ENCODE measurements at places on chromosomes 13 and 19.

DNA sequence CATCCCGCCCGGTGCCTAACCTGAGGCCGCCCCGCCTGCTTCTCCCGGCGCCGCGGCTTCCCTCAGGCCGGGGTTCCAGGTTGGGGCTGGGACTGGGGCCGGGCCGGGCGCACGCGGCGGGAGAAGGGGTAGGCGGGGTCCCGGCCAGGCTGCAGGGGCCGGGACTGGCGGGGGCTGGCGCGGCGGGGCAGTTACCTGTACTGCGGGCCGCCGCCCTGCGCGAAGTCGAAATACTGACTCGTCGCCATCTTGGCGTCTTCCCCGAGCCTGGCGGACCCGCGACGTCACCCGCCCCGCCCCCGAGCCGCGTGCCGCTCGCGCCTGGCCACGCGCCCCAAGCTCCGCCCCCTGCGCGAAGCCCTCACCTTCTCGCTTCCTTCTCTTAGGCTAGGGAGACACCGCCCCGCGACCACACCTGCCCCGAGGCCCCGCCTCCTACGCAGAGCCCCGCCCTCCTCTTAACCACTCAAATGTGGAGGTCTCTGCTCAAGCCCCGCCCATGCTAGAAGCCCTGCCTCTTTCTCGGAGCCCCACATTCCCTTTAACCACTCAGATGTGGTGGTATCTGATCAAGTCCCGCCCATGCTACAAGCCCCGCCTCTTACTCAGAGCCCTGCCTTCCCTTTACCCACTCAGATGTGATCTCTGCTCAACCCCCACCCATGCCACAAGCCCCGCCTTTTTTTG is at the start of gene ZFR2:
TSS of gene ZFR2 (minus strand) at position 269 of the 687 bp plus-strand sequence. CDS start at position 248, 21 bp downstream.
- DNase-seq: no peak

DNA sequence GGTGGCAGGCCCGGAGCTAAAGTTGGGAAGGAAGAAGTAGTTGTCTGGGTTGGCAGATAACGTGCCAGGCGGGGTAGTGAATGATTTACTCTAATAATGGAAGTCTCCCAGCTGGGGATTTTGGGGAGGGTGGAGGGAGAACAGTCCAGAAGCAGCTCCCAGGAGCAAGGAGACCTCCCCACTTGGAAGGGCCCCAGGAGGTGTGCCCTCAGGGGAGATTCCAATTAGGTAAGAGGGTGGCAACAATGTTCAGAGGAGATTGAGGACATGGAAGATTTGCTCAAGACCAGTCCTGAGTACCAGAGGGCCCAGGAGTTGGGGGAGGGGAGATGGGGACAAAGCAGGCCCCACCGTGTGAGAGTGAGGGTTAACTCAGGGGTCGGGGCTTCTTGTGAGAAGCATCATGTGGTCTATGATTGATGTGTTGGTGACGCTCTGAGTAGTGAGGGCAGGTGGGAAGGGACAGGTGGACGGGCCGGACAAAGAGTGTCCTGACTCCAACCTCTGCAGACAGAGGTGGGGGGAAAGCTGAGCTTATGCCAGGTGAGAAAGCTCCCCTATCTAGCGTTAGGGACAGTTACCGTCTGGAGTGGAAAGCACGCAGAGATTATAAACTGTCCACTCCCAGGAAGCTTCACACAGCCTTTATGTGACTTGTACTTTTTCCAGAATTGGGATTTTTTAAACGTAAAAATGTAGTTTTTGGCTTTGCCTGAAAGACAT is 3.5 kb downstream of the SPINT2 start:
- DNase-seq: no peak

DNA sequence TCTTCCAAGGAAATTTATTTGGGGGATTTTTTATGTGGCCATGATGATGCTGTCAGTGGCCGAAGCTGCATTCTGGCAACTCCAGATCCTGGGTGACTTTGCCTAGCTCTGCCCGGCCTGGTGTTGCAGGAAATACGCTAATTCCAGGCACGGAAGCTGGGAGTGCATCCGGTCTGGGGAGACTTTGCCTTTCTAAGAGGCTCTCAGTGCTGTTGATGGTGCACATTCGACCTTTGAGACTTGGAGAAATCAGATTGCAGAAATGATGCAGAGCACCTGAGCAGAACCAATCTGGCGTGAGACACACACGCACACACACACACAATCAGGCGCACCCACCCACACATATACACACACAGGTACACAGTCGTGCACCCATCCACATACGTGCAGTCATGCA is 5.9 kb upstream of the TMEM255B start:
- DNase-seq: no peak

DNA sequence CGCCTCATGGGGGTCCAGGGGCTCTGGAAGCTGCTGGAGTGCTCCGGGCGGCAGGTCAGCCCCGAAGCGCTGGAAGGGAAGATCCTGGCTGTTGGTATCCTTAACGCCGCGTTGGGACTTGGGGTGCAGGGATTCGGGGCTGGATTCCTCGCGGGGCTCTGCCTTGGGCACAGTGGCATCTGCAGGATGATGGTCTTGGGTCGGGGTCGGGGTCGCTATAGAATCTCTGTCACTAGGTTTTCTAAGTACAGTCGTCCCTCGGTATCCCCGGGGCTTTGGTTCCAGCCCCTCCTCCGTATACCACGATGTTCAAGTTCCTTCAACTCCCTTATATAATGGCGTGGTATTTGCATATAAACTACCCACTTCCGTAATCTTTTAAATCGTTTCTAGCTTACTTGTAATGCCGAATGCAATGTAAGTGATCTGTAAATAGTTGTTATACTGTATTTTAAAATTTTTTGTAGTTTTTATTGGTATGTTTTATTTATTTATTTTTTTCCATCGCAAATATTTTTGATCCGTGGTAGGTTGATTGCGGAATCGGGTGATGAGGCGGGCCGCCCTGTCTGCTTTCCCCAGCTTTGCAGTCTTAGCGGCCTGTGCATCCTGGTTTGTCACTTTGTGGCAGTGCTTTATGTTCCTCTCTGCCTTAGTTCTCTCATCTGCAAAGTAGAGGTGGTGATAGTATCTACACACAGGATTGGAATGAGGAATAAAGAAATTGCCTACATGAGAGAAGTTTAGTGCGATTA is 606 bp downstream of the ERCC5 start:
- DNase-seq: peak; percentile 36

DNA sequence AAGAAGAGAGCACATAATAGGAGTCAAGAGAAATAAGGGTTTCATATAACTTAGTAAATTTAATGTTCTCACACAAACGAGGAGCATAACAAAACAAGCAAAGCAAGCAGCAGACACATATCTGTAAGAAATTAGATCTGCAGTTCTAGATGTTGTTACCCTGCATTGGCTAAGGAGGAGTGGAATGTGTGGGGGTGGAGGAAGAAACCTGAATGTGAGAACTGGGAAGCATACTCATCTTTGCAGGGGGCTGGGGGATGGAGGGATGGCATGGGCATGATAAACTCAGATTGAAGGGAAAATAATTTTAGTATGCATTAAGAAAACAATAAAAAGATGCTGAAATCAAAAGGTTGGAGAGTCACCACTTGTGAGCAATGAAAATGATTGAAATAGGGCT is 255.0 kb downstream of the LIG4 start:
- DNase-seq: no peak
